ENCODE measurements at places on chromosomes 1 and 21.

- DNase-seq: no peak
Observed at GRCh38 chr1:86872086-86872485, 41.8 kb downstream of the SELENOF start.

DNA sequence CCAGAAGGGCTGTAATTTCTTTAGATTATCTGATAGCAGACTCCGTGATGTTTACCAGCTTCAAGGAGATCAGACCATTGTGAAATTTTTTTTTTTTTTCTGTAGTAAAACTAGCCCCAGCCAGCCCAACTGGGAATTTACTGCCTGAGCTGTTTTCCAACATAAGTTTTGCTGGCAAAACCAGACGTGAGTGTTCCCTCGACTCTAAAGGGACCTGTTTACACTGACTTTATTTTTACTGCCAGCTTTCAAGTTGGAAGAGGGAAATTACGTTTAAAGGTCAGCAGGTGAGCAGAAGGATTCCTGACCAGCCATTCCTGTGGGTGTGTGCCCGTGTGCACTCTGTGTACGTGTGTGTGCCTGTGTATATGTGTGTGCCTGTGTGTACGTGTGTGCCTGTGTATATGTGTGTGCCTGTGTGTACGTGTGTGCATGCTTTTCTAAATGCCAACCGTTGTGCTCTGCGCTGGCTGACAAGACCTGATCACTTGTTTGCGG lies 374 bp downstream of the MAB21L3 start:
- no peak for DNase-seq

DNA sequence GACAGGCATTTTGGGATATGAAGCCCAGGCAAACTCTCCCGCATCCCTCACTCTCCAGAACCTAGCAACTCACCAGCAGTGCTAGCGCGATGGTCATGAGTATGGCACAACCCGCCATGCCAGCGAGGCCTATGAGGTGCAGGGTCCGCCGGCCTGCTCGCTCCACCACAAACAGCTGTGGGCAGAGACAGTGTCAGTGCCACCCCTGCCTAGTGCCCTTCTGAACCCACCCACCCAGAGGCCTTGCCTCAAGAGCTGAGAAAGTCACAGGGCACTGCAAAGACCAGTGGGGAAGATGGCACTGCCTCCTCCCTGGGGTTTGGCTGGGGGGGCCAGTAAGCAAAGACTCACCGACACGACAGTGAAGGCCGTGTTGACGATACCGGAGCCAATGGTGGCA lies 29.8 kb downstream of the SLC2A1 start:
- DNase-seq: no peak

- no peak for DNase-seq
Observed at GRCh38 chr1:227934476-227935313, 13.0 kb downstream of the WNT9A start.
